ENCODE measurements at places on chromosomes 7 and 10.

DNA sequence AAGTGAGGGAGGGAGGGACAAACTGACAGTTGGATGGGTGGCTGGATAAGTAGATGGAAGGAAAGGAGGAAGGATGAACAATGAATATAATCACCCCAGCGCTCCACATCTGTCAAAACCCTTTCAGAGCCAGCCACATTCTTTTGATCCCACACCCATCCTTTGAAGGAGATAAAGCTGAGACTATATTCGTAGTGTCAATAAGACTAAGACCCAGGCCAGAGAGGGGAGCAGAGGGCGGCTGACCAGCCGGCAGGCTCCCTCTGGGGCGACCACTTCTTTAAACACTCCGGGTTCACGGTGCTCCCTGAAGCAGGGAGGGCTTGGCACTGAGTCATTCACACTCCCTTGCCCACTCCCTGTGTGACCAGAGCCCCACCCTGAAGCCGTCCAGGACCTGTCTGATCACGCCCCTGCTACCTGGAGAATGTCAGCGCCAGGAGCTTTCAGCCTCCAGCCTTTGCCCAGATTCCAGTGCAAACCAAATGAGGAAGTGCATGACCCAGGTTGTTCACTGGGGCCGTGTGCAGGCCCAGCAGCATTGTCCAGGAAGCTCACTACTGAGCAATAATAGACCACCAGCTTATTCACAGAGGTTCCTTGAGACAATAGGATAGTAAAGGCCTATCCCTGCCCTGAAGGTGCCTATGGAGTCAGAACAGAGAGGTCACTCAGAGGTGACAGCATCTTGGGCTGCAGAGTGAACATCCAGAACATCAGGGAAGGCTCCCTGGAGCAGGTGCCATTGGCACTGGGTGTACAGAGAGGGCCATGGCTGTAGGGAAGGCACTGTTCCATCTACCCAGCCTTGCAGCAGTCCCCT lies 34.4 kb downstream of the UNC5B start:
- H3K27ac ChIP-seq: no peak overlapping the region
- H3K4me3 ChIP-seq: no peak overlapping the region
- no peaks in the 10 kb centered on the region for H3K36me3 ChIP-seq
- H3K27me3 ChIP-seq: peaks cover 57% of the 10 kb centered on the region

DNA sequence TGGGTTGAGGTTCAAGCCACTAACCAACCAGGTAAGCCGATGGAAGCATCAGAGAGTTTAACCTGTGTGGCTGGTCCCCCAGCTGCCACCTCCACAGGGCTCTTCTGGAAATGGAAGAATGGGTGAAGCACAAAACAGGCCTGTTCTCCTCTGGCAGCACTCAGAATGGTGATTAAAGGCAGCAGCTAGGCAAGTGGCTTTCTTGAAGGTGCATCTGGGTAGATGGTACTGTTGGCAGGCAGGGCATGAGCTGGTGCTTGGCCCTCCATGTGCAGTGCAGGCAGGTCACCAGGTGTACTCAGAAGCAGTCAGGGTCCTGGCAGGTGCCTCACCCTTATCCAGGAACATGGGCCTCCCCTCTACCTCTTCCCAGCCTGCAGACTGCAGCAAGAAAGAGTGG lies 11.5 kb downstream of the AKR1E2 start:
- no peak overlapping the region for H3K27ac ChIP-seq
- no peak for DNase-seq
- no peak overlapping the region for H3K4me3 ChIP-seq
- H3K36me3 ChIP-seq: peaks cover 17% of the 10 kb centered on the region
- no peaks in the 10 kb centered on the region for H3K27me3 ChIP-seq

DNA sequence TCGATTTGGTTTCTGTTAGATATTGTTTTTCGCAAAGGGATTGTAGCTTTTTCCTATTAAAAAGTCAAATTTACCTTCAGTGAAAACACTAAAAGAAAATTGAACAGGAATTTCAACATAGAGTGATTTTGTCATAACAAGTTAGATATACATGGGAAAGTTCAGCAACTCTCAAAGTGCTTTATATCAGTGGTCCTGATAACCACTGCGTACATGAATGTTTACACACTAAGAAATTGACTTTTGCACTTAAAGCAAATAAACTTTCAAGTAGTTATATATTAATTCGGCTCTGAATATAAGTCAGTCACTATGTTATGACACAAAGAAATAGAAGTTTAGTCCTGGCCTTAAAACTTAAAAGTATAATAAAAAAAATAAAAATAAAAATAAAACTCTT lies 101.3 kb upstream of the DKK1 start:
- DNase-seq: peak; percentile 8
- H3K36me3 ChIP-seq: no peaks in the 10 kb centered on the region
- no peaks in the 10 kb centered on the region for H3K4me1 ChIP-seq
- H3K27me3 ChIP-seq: no peaks in the 10 kb centered on the region
- no peak overlapping the region for H3K4me3 ChIP-seq

DNA sequence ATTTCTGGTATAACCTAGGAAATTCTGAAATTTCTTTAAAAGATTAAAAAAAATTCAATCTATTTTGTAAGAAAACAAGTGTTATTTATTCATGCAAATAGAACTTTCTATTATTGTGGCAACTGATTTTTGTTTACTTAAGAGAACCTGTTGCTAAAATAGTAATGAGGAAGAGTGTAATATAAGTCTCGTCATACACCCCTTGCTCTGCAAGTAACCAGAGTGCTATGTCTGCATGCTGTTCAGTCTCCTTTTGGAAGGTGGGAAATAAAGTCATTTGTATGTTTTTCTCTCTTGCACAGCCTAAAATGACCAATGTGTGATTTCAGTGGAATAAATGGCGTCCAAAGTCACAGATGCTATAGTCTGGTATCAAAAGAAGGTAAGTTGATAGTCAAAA lies 41.3 kb downstream of the PHTF2 start:
- no peaks in the 10 kb centered on the region for H3K27me3 ChIP-seq
- H3K4me1 ChIP-seq: peaks cover 3% of the 10 kb centered on the region
- no peak for DNase-seq
- no peaks in the 10 kb centered on the region for H3K36me3 ChIP-seq
- H3K27ac ChIP-seq: no peak overlapping the region

DNA sequence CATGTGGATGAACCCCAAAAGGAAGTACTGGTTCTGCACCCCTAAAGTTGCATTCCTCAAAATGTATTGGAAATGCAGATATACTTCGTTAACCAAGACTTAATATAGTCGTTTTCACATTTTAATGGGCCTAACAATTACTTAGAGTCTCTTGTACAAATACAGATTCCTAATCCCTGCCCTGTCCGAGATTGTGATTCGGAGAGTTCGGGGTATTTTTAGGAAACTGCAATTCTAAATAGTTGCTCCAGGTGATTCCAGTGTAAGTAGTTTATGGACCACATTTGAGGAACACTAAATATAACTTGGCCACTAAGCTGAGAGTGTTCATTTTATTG lies 830 bp downstream of the TRUB1 start:
- H3K27ac ChIP-seq: no peak overlapping the region
- DNase-seq: no peak
- H3K27me3 ChIP-seq: no peaks in the 10 kb centered on the region

- H3K36me3 ChIP-seq: peaks cover 7% of the 10 kb centered on the region
- no peak overlapping the region for H3K27ac ChIP-seq
- peaks cover 10% of the 10 kb centered on the region for H3K4me1 ChIP-seq
- no peak for DNase-seq
These were observed 16.6 kb downstream of the GTF2I start for GRCh38 chr7:74674166-74674565.

DNA sequence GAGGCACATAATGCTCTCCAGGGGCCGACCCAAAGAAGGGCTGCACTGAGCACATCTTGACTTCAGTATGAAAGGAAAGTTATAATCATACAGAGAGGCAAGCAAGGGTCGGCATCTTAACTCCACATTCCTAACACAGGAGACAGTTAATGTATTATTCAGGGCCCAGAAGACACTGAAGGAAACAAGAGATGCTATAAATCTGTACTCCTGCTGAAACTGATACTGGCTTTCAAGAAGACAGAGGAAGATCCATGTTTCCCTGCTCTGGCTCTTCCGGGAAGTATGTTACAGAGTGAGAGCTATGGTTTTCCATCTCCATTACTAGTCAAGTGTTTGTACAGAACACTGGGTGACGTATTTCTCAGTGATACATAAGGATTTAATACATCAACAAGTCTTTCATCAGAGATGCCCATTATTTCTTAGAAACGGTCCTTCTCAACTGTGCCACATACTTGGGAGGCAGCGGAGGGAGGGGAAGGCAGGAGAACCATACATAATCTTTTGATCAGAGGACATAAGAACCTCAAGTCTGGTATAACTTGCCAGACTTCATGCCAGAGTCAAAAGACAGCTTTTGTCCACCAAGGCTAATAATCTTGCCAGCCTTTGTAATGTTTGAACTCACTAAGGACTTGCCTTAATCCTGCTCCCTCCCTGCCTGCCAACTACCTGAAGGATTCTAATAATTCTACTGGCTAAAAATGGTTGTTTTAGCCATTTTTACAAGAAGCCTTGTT lies 58.1 kb downstream of the ENO4 start:
- no peak overlapping the region for H3K27ac ChIP-seq
- no peaks in the 10 kb centered on the region for H3K4me1 ChIP-seq
- DNase-seq: no peak
- no peak overlapping the region for H3K4me3 ChIP-seq

DNA sequence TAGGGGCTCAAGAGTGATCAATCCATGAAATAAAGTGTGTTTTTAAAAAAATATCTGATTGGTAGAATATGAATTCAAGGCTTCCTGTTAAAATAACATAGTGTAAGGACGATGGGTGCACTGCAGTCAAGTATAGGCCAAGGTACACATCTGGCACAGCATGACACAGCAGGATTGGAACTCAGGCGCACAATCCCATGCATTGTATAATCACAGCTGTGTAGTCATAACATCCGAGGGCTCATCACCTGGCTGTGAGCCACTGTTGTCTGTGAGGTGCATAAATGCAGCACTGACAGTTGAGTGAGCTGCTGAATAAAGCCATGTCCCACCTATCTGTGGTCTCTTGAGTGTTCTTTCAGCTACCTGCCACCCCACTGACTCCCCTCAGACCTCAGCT lies 142.3 kb upstream of the HPS1 start:
- H3K27ac ChIP-seq: no peak overlapping the region
- H3K27me3 ChIP-seq: no peaks in the 10 kb centered on the region
- H3K4me1 ChIP-seq: no peaks in the 10 kb centered on the region
- DNase-seq: peak; percentile 69
- no peak overlapping the region for H3K4me3 ChIP-seq

GRCh38 chr7:67842571-67842970 lies 845.9 kb downstream of the TYW1 start:
- peaks cover 3% of the 10 kb centered on the region for H3K27me3 ChIP-seq
- H3K4me3 ChIP-seq: no peak overlapping the region
- no peaks in the 10 kb centered on the region for H3K4me1 ChIP-seq
- no peak for DNase-seq
- H3K36me3 ChIP-seq: no peaks in the 10 kb centered on the region
- no peak overlapping the region for H3K27ac ChIP-seq

- no peaks in the 10 kb centered on the region for H3K27me3 ChIP-seq
- H3K27ac ChIP-seq: no peak overlapping the region
- DNase-seq: no peak
- no peaks in the 10 kb centered on the region for H3K36me3 ChIP-seq
These were observed 628.0 kb downstream of the CALN1 start for GRCh38 chr7:71784180-71784579.

- no peaks in the 10 kb centered on the region for H3K36me3 ChIP-seq
- peak overlapping the region; percentile 93 for H3K27ac ChIP-seq
- H3K4me3 ChIP-seq: no peak overlapping the region
- H3K4me1 ChIP-seq: peaks cover 8% of the 10 kb centered on the region
These were observed 784.0 kb downstream of the SUGCT start for GRCh38 chr7:40918701-40919271.

DNA sequence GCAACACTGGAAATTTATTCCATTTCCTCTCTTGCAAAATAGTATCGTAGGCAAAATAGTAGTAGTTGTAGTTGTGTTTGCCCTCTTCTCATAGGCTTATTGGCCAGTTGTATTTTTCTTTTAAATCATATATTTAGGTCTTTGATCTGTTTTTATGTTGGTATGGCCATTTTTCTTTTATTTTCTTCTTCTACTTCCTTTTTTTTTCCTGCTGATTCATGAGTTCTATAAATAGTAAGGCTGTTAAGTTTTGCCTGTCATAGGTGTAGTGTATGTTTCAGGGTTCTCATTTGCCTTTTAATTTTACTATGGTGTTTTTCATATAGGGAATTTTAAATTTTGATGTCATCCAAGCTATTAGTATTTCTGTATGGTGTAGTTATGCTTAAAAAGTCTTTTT lies 25.4 kb upstream of the MRC1 start:
- no peak for DNase-seq
- no peaks in the 10 kb centered on the region for H3K36me3 ChIP-seq
- peaks cover 6% of the 10 kb centered on the region for H3K4me1 ChIP-seq
- no peaks in the 10 kb centered on the region for H3K27me3 ChIP-seq

- no peak overlapping the region for H3K27ac ChIP-seq
- H3K4me3 ChIP-seq: no peak overlapping the region
- H3K4me1 ChIP-seq: no peaks in the 10 kb centered on the region
- H3K27me3 ChIP-seq: no peaks in the 10 kb centered on the region
- H3K36me3 ChIP-seq: no peaks in the 10 kb centered on the region
These were observed 421.7 kb upstream of the NUPR2 start for GRCh38 chr7:56537952-56538351.

GRCh38 chr10:14086596-14086995 lies 244.1 kb downstream of the FRMD4A start:
- DNase-seq: peak; percentile 42
- no peak overlapping the region for H3K27ac ChIP-seq

- H3K36me3 ChIP-seq: peaks cover 49% of the 10 kb centered on the region
- DNase-seq: no peak
- no peaks in the 10 kb centered on the region for H3K27me3 ChIP-seq
- peaks cover under 1% of the 10 kb centered on the region for H3K4me1 ChIP-seq
These were observed 6.5 kb downstream of the UROS start for GRCh38 chr10:125816548-125816947.

- H3K27me3 ChIP-seq: no peaks in the 10 kb centered on the region
- H3K27ac ChIP-seq: no peak overlapping the region
- no peak overlapping the region for H3K4me3 ChIP-seq
These were observed 114.4 kb downstream of the PTPRN2 start for GRCh38 chr7:158473221-158473620.

Measured in mesenchymal stem cell (in vitro differentiated cells and primary cell).